ENCODE measurements at places on chromosomes 11 and 22.

DNA sequence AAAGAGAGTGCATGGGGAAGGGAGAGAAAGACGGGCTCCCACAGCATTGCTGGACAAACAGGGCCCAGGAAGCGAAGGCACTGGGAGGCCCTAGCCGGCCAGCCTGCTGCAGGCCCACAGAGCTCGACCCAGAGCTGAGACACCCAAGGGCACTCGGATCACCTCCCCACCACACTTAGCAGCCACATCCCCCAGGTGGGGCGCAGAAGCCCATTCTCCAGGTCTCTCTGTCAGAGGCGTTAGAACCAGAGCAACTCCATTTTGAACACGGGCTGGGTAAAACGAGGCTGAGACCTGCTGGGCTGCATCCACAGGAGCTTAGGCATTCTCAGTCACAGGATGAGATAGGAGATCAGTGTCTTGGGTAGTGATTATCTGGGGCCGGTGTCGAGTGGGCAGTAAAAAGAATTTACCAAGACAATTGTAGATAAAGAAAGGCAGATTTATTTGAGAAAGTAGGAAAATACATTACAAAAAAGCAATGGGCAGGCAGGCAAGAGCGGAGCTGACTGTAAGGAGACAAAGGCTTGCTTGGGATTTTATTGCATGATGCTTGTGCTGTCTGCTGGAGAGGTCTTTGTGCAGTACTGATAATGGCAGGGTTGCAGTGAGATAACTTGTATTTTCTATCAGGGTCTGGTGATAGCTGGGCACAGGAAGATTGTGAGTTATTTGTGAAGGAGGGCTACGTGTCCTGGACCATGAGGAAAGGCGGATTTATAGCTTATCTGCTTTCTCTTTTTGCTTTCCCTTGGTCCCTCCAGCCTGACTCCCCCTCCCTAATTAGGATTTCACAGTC lies 13.4 kb upstream of the CAPN5 start:
- no peak for DNase-seq

- DNase-seq, result no peak
These were observed 7.1 kb downstream of the SIGIRR start for GRCh38 chr11:407651-408123.

DNA sequence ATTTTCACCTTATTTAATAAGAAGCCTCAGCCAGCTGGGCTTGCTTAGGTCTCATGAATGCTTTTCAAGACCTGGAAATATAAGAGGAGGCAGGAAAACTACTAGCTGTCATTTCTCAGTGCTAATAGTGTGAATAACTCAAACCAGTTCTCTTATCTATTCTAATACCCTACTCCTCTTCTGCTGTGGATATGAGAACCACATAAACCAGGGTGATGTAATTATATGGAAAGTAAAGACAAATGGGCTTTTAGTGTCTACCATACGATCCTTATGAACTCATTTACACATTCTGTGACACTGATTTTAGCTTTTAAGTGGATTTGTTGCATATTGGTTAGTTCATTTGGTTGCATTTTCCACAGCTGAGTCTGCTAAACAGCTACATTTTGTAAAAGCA lies 8.6 kb downstream of the PDGFD start:
- DNase-seq, result no peak

GRCh38 chr11:95977534-95978174 lies 53.7 kb upstream of the MTMR2 start:
- DNase-seq, result no peak

- no peak for DNase-seq
These were observed 1.1 kb downstream of the NPAT start for GRCh38 chr11:108221371-108221770.

DNA sequence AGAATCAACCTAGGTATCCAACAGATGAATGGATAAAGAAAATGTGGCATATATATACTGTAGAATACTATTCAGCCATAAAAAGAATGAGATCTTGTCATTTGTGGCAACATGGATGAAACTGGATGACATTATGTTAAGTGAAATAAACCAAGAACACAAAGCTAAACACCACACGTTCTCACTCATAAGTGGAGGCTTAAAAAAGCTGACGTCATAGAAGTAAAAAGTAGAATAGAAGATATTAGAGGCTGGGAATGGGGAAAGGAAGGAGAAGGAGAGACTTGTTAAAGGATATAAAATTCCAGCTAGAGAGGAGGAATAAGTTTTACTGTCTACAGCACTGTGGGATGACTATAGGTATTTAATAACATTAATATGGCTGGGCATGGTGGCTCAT lies 12.9 kb downstream of the EXPH5 start:
- DNase-seq, result no peak

DNA sequence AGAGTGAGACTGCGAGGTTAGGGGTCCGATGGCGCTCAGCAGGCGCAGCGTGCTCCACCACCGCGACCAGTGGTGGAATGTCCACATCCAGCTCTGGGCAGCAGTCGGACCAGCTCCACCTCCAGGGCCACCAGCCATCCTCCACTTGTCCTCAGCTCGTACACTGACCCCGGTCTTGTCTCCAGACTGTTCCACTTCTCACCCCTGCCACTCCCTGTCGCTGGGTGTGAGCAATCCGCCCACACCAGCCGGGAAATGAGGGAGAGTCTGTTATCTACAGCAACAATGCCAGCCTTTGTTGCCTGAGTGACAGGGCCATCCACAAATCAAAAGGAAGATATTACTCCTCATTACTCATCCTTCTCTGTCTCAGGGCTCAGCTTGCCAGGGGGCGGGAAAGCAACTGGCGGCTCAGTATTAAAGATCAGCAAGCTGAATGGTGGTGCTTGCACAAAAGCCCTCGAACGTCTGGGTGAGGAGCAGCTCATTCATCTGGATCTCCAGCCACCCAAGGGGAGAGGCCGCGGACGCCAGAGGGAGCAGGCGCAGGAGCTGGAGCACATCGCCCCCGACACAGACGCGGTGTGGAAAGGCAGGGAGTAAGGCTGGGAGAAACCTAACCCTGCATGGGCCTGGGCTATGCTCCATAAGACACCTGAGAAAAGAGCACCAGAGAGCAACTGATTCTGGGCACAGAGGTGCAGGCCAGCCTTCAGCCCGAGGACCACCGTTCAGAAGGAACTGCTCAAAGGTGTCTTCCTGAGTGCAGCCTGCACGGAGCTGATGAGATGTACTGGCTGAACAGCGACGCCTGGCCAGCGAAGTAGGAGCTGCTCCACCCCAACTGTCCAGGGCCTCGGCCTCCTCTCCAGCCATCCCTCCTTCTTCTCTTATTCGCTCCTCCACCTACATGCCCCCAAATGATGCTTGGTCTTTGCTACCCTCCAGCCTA lies 21.9 kb downstream of the IGSF9B start:
- DNase-seq, result no peak

DNA sequence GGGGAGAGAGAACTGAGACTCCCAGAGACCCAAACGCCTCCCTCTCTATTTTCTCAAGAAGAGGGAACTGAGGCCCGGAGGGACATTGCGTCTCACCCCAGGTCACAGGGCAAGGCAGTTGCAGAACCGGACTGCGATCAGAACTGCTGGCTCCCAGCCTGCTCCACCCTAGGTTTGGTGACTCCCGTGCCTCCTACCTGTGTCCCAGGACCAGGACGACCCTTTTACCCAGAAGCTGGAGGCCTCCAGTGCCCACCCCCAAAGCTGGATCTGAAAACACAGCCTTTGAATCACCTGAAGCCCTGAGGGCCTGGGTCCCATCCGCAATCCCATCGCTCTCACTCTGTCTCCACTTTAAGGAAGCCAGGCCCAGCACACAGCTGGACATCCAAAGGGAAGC lies 1.4 kb downstream of the GSTT4 start:
- no peak for DNase-seq

- DNase-seq, result no peak
These were observed 39.1 kb upstream of the LIPT2 start for GRCh38 chr11:74532501-74533246.

- DNase-seq, result no peak
These were observed 73.8 kb upstream of the PARVA start for GRCh38 chr11:12303421-12304149.

GRCh38 chr22:37476389-37477329 lies 9.5 kb downstream of the MFNG start:
- no peak for DNase-seq

GRCh38 chr22:17818649-17819048 lies 44.4 kb upstream of the BID start:
- no peak for DNase-seq

GRCh38 chr11:79397252-79397651 lies 43.6 kb downstream of the TENM4 start:
- DNase-seq, result no peak

DNA sequence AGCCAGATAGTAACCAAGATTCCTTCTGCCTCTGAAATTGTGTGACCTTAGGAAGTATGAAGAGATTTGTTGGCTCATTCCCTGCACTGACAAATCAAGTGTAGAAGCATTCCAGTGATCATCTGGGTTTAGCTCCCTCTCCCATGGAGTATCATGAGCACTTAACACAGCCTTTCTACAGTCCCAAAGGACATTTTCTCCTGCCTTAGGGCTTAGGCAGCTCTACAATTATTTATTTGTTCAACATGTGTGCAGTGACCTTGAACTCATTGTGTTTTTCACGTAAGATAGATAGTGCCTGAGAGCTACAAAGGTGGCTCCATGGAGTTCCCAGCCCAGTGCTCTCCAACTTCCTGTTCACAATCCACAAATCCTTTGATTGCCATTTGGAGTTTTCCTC lies 94.8 kb upstream of the FAT3 start:
- DNase-seq, result no peak

DNA sequence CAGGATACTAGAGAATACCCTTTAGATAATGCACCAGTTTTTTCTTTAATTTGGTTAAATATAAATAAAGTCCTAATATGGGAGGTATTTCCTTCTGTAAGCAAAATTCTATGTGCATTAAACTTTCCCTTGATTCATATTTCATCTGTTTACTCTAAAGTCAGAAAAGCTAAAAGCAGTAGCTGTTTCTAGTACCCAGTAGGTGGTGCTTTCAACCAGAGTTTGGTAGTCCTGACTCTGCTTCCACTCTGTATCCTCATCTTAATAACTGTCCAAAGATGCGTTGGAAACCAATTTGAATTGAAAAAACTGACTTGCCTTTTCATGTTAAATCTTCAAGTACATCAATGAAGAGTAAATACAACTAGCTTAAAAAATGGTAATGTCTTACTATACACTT lies 1065.2 kb downstream of the JRKL start:
- no peak for DNase-seq

- no peak for DNase-seq
These were observed 9.7 kb downstream of the IMMP1L start for GRCh38 chr11:31499576-31500178.

DNA sequence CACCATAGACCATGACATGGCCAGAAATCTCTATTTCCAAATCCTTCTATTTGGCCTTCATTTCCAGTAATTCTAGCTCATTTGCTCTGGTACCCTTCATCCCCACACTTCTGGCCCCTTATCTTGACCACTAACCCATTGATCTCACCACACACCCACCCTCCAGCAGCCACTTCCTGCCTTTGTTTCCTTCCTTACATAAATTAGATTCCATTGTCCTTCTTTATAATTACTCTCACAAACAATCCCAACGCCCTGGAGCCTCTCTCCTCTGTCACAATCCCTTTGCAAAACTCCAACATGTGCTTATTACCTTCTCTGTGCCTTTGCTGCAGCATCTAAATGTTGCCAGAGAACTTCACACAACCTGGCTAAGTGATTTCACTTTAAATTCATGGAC lies 14.8 kb downstream of the APLNR start:
- DNase-seq, result no peak

DNA sequence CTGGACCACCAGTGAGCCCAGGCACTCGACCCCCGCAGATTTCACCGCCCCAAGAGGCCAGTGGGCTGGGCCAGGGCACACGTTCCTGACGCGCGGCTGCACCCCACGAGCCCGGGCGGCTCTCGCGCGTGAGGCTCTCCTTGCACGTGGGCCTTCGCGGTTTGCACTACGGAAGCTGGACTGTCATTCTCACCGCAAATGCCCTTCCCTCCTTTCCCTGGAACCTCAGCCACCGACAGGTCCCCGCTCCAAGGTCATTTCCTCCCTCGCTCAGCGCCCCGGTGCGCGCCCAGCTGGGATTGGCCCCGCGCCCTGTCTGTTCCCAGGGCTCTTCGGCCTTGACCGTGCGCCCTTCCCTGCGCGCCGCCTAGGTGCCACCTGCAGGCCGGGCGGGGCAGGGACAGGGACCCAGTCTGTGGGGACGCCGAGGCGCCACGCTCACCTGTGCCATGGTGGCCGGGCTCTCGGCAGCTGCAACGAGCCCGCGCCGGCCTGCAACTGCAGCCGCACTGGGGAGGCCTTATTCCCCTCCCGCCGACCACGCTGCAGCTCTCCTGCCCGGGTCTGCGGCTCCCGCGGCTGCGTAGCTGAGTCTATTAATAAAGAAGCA lies 2.1 kb upstream of the CPT1A start:
- peak; percentile 76 for DNase-seq

DNA sequence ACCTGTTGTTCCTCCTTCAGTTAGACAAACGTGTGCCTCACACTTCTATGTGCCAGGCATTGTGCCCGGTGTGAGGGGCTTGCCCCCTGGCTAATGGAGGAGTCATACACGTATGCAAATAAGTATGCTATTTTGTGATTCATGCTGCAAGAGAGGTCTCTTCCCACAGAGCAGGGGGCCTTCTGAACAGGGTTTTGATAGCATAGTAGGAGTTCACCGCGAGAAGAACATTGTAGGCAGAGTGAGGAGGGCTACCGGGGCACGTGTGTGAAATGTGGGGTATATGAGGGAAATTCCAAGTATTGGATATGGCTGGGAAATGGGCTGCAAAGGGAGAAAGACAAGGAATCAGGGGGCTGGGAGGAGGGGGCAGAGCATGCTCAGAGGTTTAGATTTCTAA lies 84.5 kb downstream of the NECTIN1 start:
- no peak for DNase-seq

- no peak for DNase-seq
These were observed 81.3 kb downstream of the KIRREL3 start for GRCh38 chr11:126919147-126919823.

GRCh38 chr11:130118636-130119387 lies 40.8 kb upstream of the ST14 start:
- peak; percentile 31 for DNase-seq

GRCh38 chr11:112605093-112605666 lies 344.5 kb upstream of the PLET1 start:
- no peak for DNase-seq

GRCh38 chr11:128684549-128685401 lies 9.1 kb upstream of the FLI1 start:
- DNase-seq, result no peak

GRCh38 chr11:133516845-133517244 lies 15.5 kb downstream of the OPCML start:
- no peak for DNase-seq
